ENCODE measurements at places on chromosomes 7 and 10.
A peak's percentile ranks its signal among the peaks of the same experiment; 100 is the strongest.

GRCh38 chr10:43192884-43193283 is 54.6 kb downstream of the CSGALNACT2 start:
- no peak for DNase-seq

- DNase-seq = no peak
Measured at GRCh38 chr7:92798517-92799249, 37.7 kb downstream of the CDK6 start.

DNA sequence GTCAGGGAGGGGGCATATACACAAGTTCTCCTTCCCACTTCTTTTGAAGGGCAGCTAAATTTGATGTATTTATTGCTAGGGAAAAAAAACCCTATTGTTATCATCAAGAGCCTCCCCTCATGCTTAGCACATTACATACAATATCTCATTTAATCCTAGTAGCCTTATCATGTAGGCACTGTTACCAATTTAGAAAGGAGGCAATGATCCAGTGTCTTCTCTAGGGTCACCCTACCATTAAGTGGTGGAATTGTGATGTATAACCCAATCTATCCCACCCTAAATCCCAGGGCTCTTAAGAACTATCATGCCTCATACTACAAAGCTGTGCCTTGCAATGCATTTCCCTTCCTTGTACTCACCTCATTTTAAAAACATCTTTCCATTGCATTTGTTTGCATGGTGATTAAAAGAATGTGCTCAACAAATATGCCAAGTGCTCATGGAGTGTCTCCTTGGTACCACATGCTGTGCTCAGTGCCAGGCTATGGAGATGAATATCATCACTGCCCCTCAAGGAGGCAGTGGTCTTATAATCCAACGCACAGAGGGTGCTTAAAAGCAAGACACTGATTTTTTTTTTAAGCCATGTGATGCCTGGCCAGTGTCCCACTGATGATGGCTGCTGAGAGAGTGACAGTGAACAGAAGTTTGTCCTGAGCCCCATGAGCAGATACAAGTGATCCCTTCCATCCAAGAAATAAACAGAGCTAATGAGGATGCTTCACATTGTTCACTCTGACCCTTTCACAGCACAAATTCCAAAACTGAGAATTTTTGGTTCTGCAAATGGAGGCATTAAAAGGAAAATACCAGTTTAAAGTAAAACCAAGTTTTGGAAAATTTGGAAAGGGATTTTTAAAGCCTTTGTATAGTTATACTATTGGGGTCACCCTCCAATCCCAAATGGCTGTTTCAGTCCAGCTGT is 98.2 kb downstream of the SORBS1 start:
- DNase-seq = no peak

GRCh38 chr10:76034353-76035205 is 603.2 kb downstream of the LRMDA start:
- no peak for DNase-seq

DNA sequence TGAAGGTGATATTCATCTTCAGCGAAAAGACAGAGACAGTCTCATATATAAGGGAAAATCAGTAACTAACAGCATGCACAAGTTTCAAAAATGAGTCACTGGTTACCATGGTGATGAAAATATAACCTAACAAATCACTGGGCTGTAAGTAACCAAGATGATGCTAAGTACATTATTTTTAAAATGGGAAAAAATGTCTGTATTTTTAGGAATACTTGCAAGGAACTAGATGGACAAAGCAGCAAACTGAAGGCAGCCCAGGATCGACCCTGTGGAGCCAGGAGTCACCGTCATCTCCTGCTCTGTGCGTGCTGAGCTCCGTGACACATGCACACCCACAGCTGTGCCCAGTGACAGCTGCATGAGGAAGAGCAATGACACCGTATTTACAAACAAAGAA is 137.3 kb downstream of the ELMO1 start:
- DNase-seq = peak; percentile 73

- no peak for DNase-seq
Measured at GRCh38 chr10:128044961-128045832, 81.0 kb downstream of the MKI67 start.

Data from suppressor macrophage treated with lipopolysaccharide for 4 hours (primary cell).